ENCODE measurements at places on chromosomes 2 and 18.

DNA sequence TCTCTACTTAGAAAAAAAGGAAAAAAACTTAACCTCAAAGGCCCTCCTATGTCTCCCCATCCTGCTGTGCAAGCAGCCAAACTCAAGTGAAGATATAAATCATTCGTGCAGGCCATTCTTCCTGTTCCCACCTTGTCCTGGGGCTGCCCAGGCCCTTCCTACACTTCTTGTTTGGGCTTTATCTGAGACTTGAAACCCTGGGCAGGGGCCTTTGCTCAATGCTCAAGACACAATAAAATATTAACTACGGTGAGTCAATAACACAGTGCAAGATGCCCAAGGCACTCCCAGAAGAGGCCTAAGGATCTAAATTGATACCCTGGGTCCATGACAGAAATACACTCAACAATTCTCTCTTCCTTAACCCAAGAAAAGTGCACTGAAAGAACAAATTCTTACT, 67.6 kb downstream of the TBC1D8 start:
- peak; percentile 64 for DNase-seq

DNA sequence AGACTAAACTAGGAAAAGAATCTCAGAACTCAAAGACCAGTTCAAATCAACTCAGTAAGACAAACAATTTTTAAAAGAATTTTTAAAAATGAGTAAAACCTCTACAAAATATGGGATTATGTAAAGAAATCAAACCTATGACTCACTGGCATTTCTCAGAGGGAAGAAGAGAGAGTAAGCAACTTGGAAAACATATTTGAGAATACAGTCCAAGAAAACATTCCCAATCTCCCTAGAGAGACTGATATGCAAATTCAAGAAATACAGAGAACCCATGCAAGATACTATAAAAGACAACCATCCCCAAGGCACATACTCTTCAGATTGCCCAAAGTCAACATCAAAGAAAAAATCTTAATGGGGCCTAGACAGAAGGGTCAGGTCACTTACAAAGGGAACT, 162.7 kb downstream of the WDPCP start:
- no peak for DNase-seq

DNA sequence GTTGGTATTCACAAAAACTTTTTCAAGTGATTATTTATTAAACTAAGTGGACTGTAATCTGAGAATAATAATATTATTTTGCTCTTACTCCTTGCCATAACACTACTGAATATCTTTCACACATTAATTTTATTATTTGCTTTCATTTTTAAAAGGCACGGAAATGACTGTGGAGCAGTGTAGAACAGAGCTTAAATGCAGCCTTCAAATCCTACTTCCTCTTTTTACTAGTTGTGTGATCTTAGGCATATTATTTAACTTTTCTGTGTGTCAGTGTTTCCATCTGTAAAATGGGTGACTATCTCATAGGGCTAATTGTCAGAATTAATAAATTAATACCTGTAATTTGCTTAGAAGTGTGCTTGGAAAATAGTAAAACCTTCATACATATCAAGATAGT, 55.5 kb upstream of the SLC8A1 start:
- DNase-seq: no peak

DNA sequence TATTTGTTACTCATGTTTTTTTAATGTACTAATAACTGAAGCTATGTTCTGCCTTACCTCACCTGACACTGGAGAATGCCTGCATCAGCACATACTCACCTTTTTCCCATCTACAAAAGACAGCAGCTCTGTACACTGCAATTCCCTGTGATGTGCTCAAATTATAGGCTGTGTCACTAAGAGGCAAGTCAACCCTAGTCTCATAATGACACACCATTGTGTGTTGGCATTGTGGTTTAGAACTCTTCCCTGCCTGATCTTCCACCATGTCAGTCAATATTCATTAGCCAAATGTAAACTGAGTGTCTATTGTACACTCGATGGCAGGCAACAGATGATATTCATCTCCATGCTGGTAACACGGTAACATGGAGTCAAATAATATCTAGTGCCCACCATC, 332.1 kb upstream of the TCF4 start:
- no peak for DNase-seq

GRCh38 chr2:210188755-210189154, 17.5 kb upstream of the KANSL1L start:
- DNase-seq: no peak

- DNase-seq: no peak
Measured at GRCh38 chr2:232231554-232231953, 147.0 kb upstream of the ALPP start.

DNA sequence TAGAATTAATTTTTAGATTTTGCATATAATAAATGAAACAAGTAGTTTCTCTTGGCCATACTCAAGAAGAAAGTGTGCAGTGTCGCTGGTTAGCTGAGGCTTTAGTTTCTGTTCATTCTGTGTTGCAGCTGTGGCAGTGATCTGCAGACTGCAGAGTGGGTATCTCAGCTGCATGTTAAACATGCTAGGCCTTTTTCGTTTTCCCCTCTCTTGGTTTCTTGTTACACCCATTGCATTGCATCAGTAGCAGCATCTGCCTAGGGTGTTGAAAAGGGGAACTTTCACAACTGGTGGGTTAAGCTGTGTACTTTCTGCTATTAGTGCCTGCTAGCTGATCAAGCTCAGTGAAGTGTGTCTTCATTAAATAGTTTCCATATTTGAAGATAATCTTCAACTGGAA, 51.3 kb downstream of the ACSL3 start:
- DNase-seq: no peak

DNA sequence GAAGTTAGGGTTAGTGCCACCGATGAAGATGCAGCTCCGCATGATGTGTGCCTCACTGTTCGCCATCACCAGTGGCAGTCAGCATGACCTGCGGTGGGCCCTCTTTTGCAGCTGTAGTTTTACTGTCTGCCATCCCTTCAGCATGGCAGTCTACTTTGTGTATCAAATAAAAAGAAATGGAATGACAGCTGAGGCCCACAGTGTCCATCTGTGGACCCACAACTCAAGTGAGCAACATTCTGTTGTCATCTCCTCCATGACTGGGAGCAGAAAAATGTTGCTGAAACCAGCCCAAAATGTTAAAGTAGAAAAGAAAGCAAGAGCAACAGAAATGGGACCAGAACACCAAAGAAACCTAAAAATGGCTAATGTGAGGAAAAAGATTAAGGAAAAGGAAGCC, 128.7 kb downstream of the MEP1B start:
- no peak for DNase-seq

- no peak for DNase-seq
Measured at GRCh38 chr2:11810237-11810977, 64.0 kb downstream of the LPIN1 start.

DNA sequence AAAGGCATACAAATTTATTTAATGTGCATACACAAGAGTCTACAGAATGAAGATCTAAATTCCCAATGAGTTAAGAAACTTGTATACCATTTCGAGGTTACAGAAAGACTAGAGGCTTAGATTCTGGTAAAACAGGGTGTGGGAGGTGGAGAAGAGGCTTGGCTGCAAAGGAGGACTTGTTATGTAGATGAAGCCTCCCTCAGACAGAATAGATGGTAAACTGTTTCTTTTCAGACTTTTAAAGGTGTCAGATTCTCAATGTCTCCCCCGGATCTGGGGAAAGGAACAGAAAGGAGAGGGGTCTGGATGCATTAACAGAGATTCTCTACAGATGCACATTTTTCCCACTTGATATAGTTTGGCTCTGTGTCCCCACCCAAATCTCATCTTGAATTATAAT, 126.0 kb downstream of the ST6GAL2 start:
- DNase-seq: no peak

DNA sequence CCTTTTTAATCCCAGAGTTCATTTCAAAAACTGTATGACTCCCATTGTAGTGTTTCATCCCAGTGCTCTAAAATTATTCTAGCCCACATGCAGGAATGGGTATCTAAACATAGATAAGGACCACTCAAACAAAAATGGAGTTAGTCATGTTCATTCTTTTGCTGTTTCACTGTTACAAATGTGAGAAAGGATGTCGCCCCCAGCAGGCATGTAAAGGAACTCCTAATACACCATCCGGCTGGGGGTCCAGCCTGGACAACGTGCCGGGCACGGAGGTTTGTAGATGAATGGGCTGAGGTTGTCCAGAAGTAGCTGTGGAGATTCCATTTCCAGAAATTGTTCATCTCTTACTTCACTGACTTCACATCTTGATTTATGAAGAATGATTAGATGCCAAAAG, 101.9 kb upstream of the RAB12 start:
- no peak for DNase-seq

DNA sequence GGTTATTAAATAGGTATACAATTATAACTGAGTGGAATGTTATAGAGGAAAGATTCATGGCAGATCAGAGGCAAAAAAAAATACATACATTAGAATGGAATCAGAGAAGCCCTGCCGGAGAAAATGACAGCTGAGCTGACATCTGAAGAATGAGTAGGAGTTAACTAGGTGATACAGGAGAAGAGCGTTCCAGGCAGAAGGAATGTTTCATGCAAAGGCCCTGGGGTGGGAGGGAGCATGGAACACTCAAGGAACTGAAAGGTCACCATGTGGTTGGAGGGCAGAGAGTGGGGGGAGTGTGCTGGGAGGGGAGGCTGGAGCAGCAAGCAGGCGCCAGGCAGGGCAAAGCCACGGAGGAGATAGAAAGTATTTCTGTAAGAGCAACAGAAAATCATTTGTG, 31.6 kb upstream of the CDK5R2 start:
- DNase-seq: no peak

DNA sequence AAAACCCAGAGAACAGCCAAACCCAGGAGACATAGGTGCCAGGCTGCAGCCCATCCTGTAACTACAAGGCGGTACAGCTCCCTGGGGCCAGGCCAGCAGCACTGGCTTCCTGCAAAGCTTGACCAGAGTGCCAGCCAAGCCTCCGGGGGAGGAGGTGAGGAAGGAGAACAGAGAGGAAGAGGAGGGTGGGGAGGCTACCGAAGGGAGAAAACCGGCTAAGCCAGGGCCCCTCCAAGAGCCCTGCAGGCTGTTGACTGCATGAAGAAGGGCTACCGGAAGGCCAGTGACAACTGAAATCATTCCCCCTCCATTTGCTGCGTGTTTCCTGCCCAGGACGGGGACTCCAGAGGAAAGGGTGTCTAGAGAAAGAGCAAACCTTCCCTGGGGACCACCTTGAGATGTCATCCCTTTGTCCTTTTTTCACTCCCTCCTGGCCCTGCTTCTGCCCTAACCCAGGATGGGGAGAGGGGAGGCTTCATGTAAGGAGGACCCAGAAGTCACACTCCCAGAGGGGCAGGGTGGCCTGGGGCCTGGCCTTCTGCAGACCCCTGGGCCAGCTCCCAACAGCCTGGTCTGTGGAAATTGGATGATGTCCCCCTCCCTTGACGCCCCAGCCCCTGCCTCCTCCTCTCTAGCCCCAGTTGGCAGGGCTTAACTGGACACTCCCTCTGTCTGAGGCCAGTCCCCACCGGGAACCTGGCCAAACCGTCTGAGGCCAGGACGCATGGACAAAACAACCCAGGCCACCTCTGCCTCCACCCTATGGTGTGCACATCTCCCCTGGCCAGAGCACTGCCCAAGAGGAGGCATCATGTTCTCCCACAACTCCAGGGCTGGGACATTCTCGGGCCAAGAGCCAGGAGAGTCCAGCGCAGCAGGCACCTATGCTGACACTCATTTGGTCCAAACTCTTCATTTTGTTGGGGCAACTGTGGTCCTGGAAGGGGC, 207.8 kb downstream of the CYP26B1 start:
- DNase-seq: no peak

- no peak for DNase-seq
Measured at GRCh38 chr2:29061616-29062015, 12.7 kb downstream of the PCARE start.

DNA sequence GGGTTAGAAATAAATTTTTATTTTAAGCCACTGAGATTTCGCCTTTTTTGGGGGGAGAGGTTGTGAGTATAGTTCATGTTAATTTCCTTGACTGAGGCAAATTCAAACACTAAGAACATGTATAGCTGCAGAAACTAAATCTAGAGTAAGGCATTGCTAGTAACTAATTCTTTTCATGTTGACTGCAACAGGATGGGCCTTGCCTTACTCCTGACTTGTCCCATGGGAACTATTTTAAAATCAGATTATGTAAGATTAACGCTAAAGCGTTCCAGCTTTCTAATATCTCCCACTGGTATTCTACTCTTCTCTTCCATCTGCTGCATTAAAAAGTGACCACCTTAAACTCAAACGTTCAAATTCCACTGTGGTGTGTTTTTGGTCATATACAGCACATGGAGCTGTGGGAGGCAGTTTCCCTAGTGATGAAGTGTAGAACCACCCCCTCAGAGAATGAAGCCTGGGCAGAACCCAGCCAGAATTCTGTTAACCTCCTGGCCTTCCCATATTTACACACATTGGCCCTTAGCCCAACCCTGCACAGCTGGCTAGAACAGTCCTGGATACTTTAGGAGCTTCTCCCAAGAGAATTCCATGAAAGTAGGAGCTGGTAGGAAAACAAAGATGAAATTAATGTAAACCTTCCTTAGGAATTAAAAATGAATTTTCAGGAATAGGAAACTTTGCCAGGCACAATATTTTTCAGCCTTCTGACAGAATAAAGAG, 687.8 kb downstream of the SLC4A3 start:
- no peak for DNase-seq

- no peak for DNase-seq
Measured at GRCh38 chr2:236894791-236895190, 190.9 kb upstream of the COPS8 start.

DNA sequence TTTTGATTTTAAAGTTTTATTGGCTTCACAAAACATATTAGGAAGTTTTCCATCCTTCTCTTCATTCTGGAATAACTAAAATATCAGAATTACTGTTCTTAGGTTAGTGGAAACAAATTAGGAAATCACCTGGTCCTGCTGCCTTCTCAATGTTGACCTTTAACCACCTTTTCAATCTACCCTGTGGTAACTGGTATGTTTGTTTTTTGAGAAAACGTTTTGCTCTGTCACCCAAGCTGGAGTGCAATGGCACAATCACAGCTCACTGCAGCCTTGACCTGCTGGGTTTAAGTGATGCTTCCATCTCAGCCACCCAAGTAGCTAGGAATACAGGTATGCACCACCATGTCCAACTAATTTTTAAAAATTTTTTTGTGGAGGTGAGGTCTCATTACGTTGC, 28.4 kb downstream of the ACYP2 start:
- no peak for DNase-seq

DNA sequence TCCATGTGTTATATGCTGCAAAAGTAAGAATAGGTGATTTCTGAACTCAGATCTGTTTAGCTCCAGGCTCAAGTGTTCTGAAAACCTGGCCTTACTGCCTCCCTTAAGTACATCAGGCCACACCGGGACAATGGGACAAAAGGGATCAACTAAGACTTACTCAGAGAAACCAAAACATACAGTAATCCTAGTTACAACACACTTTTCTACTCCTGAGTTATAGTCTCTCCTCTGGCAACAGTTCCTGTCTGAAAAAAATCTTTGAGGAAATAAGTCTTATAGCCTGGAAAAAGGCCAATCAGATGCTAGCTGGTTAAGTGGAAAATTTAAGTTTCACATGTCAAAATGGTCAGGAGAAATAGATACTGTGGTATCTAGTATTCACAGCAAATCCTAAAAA, 5.6 kb downstream of the METTL5 start:
- no peak for DNase-seq

Data from kidney tubule cell (primary cell).